ENCODE measurements at places on chromosomes 3 and 15. TPM values are rescaled to one million over a fixed set of nuclear protein-coding genes. Genes with fewer than 3 reads are reported as not detected.

P2RY1 gene
- 20.6 TPM for polyA plus RNA-seq

CTXN2 gene
- not detected for polyA plus RNA-seq

EFCC1 gene
- 12.0 TPM for polyA plus RNA-seq

GCSAM gene
- 1.9 TPM for polyA plus RNA-seq

TATDN2 gene
- 37.0 TPM for polyA plus RNA-seq

TUSC7 gene
- polyA plus RNA-seq = not detected

ITIH4 gene
- 8.6 TPM for polyA plus RNA-seq

IL12A gene
- 1.8 TPM for polyA plus RNA-seq

IQCF5 gene
- polyA plus RNA-seq = not detected

SIAH2 gene
- 19.4 TPM for polyA plus RNA-seq

FAM3D gene
- 2.6 TPM for polyA plus RNA-seq

DGKG gene
- 4.8 TPM for polyA plus RNA-seq

CASR gene
- polyA plus RNA-seq = not detected

RTP1 gene
- polyA plus RNA-seq = not detected

NPAP1 gene
- 0.59 TPM for polyA plus RNA-seq

ZNF774 gene
- 6.6 TPM for polyA plus RNA-seq

SERPINI2 gene
- polyA plus RNA-seq = 2.2 TPM

STRA6 gene
- polyA plus RNA-seq = 4.7 TPM

RLBP1 gene
- polyA plus RNA-seq = not detected

SLC28A1 gene
- 0.21 TPM for polyA plus RNA-seq
